ENCODE measurements at places on chromosomes 7 and 10.

DNA sequence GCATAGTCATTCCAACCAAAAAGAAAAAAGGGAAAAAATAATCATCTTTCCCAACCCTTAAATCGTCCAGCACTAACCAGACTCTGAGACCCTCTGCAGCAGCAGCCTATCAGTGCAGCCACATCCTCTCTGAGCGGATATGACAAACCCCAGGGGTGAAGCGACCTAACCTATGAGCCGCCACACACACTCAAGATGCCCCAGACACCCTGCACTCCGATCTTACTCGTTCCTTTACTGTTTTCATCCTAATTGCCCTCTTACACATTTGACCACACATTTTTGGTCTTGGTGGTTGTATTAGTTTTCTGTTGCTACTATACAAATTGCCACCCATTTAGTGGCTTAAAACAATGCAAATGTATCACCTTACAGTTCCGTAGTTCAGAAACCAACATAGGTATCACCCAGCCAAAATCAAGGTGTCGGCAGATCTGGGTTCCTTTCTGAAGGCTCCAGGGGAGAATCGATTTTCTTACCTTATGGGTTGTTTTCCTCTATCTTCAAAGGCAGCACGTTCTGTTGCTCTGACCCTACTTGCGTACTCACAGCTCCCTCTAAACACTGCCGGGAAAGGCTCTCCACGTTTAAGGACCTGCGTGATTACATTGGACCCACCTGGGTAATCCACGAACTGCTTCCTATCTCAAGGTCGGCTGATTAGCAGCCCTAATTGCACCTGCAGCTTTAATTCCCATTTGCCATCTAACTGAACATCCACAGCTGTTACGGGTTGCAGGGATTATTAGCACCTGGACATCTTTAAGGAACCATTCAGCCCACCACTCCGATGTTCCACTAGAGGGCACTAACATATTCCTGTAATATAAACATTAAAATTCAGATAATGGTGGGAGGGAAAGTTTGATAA, 37.3 kb upstream of the PRSS1 start:
- DNase-seq: no peak

DNA sequence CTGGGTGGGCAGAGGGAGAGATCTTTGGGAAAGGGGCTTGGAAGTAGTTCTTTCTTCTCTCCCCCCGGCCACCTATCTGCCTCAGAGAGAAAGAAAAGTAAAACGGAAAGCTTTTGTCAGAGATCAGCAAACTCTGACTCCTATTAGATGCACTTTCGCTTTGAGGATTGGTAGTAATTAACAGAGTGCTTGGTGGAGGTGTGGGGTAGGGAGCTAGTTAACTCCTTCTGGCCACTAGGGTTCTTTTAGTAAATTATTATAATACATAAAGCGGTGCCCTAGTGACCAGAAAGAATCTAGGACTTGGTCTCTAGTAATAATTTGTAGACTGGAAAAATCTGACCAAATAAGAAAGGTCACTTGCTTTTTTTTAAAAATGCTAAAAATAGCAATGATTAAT, 54.6 kb downstream of the CPVL start:
- DNase-seq: no peak

- no peak for DNase-seq
Measured at GRCh38 chr7:12578930-12579640, 8.6 kb downstream of the SCIN start.

GRCh38 chr10:74093530-74094164, 57.0 kb downstream of the AP3M1 start:
- DNase-seq: no peak

DNA sequence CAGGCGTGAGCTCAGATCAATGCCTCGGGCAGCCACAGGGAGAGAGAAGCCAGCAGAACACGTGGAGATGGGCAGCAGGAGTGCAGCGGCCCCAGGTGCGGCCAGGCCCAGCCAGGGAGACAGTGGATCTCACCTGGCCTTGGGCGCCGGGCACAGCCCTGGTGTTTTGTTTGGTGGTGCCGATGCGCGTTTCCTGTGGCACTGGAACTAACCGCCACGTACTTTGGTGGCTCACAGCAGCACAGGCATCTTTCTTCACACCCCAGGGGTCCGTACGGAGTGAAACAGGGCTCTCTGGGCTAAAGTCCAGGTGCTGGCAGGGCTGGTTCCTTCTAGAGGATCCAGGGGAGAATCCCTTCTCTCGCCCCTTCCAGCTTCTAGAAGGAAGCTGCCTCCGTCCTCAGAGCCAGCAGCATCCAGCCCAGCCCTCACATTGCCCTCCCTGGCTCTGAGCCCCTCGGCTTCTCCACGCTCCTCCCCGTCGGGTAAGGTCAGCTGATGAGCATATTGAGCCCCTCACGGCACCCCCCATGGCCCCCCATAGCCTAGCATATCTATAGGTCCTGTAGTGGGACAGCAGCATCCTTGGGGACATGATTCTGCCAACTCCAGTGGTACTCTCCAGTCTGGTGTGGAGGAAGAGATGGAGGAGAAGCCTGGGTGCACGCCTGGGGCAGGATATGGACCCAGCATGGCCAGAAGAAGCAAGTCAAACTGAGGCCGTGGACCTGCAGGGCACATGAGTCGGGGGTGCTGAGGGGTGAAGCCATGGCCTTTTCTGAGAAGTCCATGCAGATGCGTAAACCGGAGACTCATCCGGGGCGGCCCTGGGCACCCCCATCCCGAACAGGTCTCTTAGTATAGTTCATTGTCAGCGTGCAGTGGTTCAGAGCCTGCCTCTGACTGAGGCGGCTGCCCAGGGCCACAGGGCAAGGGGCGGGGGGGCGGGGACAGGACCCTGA, 43.4 kb upstream of the PPP2R2D start:
- no peak for DNase-seq

GRCh38 chr7:84137812-84138211, 56.8 kb downstream of the SEMA3A start:
- no peak for DNase-seq

DNA sequence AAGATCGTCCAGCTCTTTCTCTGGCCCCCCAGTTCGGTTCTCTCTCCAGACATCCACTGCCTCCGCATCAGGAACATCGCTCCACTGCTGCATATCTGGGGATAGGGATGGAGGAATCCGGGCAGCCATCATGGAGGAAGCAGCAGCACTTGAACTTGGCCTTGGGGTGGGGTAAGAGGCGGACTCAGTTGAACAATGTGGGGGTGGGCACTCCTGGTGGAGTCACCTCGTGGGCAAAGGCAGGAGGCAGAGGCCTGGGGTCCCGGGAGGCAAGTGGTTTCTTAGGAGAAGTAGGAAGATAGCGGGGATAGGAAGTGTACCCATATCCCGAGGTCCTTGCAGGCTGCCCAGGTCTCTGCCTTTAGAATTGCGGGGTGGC, 98.3 kb downstream of the CHST15 start:
- no peak for DNase-seq

GRCh38 chr7:94003446-94004023, 620 bp downstream of the BET1 start:
- no peak for DNase-seq

DNA sequence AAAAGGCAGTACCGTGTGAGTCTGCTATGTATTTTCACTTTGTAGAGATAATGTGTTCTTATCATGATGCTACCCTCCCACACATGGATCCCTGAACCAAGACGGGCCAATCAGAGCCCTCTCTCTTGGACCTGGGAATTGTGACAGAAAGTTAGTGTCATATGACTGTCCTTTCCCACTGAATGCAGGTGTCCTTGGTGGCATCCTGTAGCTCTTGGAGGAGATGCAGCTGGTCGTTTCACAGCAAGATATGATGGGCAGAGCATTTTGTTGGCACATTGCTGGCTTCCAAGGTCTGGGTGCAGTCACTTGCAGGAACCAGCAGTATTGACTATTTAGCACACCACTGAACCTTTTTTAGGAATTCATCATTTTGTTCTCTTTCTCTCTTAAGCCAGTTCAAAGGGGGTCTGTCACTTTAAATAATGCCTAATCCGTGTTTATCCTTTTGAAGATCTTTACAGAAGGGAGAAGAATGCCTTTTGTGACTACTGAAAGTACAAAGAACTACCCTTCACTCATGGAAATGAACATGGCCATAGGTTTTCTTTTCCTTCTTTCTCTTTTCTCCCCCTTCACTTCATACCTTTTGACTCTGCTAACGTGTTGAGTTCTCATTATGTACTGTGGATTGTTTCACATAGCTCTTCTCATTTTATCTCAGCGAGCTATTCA, 125.1 kb downstream of the PLXDC2 start:
- no peak for DNase-seq

- DNase-seq: no peak
Measured at GRCh38 chr10:34906067-34906965, 91.2 kb upstream of the PARD3 start.

DNA sequence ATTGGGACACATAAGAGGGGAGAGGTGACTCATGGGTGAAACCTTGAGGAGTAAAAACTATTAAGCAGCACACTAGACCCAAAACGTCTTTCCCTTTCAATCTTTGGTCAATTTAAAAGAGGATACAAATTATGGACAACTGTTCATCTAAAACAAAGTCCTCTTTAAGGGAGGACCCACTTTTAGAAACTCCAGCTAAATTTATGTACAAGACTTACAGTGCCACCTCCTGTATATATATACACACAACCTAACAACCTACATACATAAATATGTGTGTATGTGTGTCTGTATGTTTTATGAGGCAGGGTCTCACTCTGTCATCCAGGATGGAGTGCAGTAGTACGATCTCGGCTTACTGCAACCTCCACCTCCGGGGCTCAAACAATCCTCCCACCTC, 18.1 kb upstream of the ZC3HAV1 start:
- no peak for DNase-seq

DNA sequence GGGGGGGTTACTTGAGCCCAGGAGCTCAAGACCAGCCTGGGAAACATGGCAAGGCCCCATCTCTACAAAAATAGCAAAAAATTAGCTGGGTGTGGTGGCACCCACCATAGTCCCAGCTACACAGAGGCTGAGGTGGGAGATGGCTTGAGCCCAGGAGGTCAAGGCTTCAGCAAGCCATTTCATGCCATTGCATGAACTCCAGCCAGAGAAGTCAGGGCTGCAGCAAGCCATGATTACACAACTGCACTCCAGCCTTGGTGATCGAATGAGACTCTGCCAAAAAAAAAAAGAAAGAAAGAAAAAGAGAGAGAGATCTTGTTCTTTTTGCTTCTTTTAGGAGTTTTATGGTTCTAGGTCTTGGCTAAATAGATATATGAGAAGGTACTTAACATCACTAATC, 200.2 kb upstream of the PHYHIPL start:
- DNase-seq: no peak

GRCh38 chr10:123800289-123800688, 91.3 kb downstream of the CPXM2 start:
- DNase-seq: no peak

DNA sequence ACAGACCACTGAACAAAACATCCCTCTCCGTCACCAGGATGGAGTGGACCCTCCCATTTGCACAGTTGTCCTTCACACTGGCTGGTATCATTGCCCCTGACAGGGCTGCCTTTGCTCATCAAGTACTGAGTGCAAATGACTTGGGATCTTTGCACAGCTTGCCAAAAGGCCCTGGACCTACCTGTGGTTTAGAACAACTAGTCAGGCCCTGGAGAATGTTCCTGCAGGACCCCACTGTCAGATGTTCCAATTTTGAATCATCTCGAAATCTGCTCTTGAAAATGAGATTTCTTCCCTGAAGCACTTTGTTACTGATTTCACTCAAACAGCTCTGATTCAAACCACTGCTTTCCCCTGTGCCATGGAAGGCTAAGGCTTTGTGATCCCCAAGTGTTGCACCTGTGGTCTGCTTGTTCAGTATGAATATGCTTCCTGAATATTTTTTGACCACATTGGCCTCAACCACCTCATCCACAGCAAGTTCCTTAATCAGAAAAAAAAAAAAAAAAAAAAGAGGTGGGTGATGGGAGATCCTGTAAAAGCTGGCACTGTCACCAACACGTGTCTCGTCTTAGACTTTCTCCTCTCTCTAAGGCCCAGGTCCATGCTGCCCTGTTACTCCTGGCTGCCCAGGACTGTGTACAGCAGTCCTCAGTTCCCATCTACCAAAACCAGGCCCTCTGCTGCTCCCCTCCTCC, 2.7 kb upstream of the AOAH start:
- no peak for DNase-seq

GRCh38 chr7:99997545-99998137, 17.8 kb upstream of the ZKSCAN1 start:
- no peak for DNase-seq

GRCh38 chr10:123154711-123155505, 706 bp downstream of the BUB3 start:
- no peak for DNase-seq

GRCh38 chr10:106711313-106711906, 453.1 kb downstream of the SORCS1 start:
- DNase-seq: peak; percentile 31

DNA sequence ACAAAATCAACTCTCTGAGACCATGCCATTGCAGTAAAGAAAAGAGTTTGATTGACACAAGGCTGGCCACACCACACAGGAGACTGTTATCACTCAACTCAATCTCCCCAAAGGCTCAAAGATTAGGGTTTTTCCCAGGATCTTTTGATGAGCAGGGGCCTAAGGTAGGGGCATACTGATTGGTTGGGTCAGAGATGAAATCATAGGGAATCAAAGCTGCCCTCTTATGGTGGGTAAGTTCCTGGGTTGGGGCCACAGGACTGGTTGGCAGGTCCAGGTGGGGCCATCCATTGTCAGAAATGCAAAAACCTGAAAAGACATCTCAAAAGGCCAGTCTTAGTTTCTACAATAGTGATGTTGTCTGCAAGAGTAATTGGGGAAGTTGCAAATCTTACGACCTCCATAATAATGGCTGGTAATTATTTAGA, 91.6 kb downstream of the AKR1D1 start:
- DNase-seq: no peak

- no peak for DNase-seq
Measured at GRCh38 chr10:103111031-103111917, 81.8 kb downstream of the NT5C2 start.

DNA sequence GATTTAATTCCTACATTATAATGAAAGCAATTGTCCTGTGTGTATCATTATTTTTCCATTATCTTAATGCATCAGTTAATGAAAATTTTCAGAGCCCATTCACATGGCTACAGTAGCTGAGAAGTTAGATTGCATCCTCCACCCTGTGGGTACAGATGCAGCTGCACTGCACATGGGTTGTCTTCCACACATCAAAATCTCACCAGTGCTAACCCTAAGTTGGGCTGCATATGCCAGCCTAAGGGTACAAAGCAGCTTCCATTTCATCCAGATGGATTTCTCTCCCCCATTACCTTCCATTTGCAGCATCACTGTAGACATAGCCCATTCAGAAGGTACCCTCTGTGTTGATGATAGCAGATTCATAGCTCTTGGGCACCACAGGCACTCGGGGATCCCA, 74.7 kb upstream of the WDR11 start:
- no peak for DNase-seq

DNA sequence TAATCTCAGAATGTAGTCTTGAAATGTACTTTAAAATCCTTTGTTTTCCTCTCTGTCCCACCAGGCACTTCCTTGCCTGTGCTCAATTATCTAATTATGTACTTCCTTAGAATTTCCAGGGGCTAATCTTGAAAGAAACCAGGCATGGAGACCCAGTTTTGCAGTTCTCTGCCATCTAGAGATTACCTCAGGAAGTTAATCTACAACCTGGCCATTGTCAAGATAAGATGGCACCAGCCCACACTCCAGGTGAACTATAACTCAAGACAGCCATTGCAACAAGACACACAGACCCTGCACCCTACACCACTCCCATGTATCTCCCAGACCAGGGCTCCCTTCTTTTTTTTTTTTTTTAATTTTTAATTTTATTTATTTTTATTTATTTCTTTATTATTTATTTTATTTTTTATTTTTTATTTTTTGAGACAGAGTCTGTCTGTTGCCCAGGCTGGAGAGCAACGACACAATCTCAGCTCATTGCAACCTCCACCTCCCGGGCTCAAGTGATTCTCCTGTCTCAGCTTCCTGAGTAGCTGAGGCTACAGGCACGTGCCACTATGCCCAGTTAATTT, 85.9 kb upstream of the TRIM24 start:
- no peak for DNase-seq
